CD4-positive, alpha-beta memory T cell (primary cell): ENCODE measurements at places on chromosomes 3 and 15.

DNA sequence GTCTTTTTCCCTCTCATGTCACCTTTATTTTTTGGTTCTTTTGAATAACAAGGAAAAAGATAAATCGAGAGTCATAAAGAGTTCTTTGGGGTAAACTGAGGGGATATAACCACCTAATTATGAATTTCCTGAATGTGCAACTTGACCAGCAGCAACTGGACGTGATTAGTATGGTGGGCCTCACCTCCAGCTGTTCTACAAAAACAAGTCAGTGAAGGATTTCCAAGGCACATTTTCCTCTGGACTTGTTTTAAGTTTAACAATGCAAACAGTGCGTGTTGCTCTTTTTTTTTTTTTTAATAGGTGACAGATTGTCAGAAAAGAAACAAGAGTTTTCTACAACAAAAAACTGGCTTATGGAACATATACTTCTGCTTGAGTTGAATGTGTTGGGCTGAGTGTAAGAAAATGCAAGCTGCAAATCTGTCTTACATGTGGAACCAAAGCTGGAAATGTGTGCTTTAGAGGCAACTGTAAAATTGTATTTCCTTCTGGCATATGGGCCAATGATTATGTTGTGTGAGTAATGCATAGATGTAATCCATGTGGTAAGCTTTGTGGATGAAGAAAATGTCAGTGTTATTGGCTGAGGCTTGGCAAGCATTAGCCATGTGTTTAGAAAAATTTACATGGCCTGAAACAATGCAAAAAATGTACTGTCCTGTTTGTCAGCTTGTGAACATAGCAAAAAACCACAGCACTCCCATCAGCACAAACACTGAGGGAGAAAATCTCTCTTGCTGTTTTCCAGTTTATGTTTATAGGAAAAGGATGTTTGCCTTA lies 44.5 kb upstream of the FNDC3B start:
- DNase-seq = no peak

GRCh38 chr3:170257145-170257544 lies 34.9 kb downstream of the PRKCI start:
- DNase-seq = no peak

- no peak for DNase-seq
Measured at GRCh38 chr3:23475446-23475845, 272.3 kb downstream of the UBE2E2 start.

- no peak for DNase-seq
Measured at GRCh38 chr15:96801576-96802150, 471.2 kb downstream of the NR2F2 start.

GRCh38 chr3:190709351-190709773 lies 153.1 kb downstream of the GMNC start:
- no peak for DNase-seq

GRCh38 chr3:8882171-8882593 lies 81.1 kb downstream of the RAD18 start:
- DNase-seq = no peak

GRCh38 chr3:178707311-178708031 lies 171.2 kb downstream of the KCNMB2 start:
- DNase-seq = no peak

DNA sequence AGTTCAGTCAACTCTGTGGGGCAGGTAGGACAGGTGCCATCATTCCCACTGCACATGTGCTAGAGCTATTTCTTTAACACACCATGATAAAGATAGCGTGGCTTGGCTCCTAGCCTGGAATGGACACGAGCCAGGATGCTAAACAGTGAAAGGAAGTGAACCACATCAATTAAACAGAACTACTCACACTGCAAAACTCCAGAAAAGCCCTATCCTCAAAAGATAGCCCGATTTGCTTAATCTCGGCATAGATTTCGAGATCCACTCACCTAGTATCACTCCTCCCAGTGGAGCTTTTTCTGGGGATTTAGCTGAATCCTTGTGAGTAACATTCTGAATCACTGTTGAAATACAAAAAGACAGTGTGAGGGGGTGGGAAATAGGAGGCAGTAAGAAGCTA lies 118.0 kb downstream of the ABI3BP start:
- no peak for DNase-seq
